HCT116 (cell line): ENCODE measurements at places on chromosomes 5 and 9.

- DNase-seq = no peak
These were observed 3.3 kb upstream of the BRD3 start for GRCh38 chr9:134071149-134071548.

GRCh38 chr9:92745881-92746280 lies 18.8 kb downstream of the BICD2 start:
- no peak for DNase-seq

DNA sequence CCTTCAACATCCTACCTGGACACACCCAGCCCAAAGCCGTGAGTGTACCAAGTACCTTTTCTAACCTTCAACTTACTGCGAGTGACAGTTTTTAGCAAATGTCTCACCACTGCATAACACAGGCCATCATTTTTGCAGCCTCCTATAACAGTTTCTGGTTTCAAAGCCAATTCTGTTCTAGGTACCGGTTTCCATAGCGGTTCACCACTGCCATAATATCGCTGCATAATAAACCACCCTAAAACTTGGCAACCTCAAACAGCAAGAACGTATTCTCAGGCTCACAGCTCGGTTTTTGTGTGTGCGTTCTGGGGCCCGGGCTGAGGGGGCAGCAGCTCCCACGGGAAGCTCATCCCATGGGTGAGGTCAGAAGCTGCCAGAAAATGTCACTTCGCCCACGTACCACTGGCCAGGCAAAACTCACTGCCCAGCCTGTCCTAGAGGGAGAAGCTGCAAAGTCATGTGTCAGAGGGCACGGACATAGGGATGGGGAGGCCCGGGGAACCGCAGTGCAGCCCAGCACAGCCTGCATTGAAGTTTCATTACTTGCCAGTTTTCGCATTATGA lies 15.9 kb upstream of the ADAMTS2 start:
- no peak for DNase-seq

GRCh38 chr5:84091127-84091799 lies 293.4 kb downstream of the EDIL3 start:
- DNase-seq = no peak
